ENCODE measurements at places on chromosomes 7 and 10. TPM values are rescaled to one million over a fixed set of nuclear protein-coding genes. Genes with fewer than 3 reads are reported as not detected.

The CCT6A gene
- 135 TPM for total RNA-seq

The ADAM8 gene
- 8.3 TPM for total RNA-seq

The CDK6 gene
- total RNA-seq = 42.0 TPM

The SFTPA2 gene
- total RNA-seq = 2.3 TPM

DNA sequence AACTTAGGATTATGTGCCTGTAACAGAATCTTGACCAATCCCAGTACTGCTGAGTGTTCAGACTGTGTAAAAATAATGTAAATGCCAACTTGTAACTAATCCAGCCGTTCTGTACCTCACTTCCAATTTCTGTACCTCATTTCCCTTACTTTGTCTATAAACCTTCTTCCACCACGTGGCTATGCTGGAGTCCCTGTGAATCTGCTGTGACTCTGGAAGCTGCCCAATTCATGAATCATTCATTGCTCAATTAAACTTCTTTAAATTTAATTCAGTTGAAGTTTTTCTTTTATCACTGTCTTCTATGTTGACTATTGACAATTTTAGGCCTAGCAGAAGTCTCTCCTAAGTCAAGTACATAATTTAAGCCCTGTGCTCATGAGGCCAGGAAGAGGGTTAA lies 215.3 kb upstream of the RHOBTB1 start:
- no peak for DNase-seq

DNA sequence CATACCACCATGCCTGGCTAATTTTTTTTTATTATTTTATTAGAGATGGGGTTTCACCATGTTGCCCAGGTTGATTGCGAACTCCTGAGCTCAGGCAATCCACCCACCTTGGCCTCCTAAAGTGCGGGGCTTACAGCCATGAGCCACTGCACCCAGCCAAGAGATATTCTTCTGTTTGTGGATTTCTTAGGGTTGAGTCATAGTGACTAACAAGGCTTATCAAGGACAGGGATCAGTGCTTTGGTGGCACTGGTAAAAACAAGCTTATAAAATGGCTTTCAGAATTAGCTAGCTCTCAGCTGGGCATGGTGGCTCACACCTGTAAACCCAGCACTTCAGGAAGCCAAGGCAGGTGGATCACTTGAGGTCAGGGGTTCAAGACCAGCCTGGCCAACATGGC lies 122.4 kb downstream of the ZNF248 start:
- DNase-seq = no peak

DNA sequence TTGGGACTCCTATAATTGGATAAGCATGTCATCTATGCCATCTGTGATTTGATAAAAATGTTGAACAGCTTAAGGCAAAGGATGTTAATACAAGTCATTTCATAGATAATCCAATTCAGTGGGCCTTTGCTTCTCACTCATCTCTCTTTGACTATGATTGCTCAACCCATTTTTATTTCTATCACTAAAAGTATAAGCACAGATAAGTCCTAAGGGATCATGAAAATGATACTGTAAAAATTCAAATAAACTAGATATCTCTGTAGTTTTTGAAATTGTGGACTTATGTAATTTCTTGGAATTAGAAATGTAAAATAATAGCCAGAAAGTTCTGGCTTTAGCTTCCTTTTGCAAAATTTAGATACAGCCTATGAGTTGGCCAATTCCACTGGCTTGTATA lies 440.3 kb downstream of the POM121L12 start:
- no peak for DNase-seq

DNA sequence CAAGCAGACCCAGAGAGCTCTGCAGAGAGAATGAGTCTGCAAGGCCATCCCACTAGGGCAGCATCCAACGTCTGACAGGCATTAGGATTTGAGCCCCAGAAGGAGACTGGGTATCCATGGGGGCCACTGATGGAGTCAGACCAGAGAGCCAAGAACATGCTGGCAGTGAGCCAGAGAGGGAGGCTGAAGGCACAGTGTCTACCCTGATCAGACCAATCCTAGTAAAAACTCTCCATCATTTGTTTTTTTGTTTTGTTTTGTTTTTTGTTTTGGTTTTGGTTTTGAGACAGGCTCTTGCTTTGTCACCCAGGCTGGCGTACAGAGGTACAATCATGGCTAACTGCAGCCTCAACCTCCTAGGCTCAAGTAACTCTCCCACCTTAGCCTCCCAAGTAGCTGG lies 133.1 kb upstream of the LYZL2 start:
- DNase-seq = no peak

DNA sequence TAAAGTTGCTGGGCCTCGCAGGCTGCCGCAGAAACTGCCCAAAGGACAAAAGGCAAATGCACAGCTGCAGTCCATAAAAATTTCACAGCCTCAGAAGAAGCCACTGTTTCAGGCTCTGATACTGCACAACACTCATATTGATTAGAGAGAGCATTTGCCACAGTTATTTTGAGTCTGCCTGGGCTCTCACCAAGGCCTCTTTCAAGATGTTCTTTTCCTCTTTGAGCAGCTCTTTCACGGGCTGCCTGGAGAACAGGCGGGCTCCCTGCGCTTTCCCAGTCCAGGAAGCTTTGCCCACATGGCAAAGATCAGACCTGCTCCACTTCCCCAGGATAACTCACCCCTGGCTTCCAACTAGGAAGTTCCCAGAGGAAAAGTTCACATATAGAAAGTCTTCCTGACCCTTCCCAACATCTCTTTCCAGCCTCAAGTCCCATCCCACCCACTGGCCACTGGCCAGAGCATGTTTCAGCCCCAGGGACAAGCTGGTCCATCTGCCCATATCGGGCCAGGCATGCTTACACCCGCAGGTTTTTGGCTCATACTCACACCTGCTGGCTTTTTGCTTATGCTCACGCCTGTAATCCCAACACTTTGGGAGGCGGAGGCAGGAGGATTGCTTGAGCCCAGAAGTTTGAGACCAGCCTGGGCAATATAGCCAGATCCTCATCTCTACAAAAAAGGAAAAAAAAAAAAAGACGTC lies 3.3 kb downstream of the SLIT1 start:
- DNase-seq = no peak

DNA sequence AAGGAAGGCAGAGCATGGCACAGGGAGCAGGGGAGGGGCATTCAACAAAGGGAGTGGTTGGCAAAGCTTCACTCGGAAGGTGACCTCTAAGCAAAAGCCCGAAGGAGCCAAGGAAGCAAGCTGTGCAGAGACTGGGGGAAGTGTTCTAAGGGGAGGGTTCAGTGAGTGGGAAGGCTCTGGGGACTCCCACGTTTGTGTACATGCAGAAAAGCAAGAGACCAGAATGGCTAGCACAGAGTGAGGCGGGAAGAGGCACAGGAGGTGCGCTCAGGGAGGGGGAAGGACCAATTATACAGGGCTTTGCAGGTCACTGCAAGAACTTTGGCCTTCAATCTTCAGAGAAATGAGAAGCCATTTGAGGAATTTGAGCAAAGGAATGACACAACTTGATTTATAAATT lies 7.4 kb downstream of the ARHGAP21 start:
- no peak for DNase-seq

GRCh38 chr10:84177541-84178141 lies 4.0 kb downstream of the GPR15LG start:
- DNase-seq = no peak

- DNase-seq = no peak
Observed at GRCh38 chr10:28425422-28425821, 107.5 kb upstream of the WAC start.

GRCh38 chr7:96120445-96121225 lies 201.3 kb downstream of the SLC25A13 start:
- no peak for DNase-seq

DNA sequence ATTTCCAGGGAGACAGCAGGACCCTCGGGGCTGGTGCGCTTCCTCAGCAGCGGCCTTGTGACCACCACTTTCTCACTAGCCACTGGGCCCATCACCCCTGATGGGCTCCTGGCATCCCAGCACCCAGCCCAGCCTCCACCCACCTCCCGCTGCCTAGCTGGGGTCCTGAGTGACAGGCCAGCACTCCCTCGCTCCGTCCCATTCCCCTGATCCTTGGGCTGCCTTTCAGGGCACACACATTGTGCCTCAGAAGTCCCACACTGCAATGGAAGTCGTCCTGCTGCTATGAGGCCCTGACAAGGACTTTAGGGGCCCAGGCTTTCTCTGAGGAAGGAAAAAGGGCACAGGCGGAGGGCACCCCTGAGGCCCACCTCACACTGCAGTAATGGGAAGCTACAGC lies 12.4 kb downstream of the CAMK2B start:
- DNase-seq = no peak

Measured in thymus (tissue), 14 donors.